ENCODE measurements at places on chromosomes 3 and 15.

DNA sequence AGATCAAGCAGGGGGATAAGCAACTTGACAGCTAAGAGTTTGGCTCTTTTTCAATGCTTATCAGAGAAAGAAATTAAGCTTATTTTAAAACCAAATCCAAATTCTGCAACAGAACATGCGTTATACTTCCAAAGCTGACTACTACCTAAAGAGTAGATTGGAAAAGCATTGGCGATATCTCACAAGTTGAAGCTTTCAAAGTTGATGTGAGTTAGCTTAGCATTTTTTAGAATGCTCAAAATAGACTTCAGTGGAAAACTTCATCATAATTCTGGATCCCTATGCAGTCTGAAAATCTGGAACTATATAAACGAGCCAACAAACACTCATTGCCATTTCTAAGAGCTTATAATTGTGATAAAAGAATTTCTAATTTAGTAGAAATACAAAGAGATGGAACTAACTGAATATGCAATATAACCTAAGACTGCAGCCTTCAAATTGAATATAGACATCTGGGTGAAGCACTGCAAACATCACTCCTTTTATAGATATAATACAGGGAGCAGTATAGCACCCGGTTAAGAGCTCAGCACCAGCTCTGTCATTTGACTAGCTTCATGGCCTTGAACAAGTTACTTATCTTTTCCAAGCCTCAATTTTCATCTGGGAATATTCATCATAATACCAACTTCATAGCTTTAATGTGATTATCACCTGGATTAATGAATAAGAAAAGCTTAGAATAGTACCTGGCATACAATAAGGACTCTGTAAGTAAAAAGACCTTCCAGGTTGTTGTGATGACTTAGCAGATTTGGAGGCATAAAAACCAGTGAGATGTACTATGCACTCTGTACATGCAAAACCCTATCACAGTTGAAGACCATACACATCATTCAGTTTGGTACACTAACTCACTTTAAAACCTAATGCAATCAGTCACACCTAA is 242.7 kb upstream of the TTC14 start:
- no peak for DNase-seq

DNA sequence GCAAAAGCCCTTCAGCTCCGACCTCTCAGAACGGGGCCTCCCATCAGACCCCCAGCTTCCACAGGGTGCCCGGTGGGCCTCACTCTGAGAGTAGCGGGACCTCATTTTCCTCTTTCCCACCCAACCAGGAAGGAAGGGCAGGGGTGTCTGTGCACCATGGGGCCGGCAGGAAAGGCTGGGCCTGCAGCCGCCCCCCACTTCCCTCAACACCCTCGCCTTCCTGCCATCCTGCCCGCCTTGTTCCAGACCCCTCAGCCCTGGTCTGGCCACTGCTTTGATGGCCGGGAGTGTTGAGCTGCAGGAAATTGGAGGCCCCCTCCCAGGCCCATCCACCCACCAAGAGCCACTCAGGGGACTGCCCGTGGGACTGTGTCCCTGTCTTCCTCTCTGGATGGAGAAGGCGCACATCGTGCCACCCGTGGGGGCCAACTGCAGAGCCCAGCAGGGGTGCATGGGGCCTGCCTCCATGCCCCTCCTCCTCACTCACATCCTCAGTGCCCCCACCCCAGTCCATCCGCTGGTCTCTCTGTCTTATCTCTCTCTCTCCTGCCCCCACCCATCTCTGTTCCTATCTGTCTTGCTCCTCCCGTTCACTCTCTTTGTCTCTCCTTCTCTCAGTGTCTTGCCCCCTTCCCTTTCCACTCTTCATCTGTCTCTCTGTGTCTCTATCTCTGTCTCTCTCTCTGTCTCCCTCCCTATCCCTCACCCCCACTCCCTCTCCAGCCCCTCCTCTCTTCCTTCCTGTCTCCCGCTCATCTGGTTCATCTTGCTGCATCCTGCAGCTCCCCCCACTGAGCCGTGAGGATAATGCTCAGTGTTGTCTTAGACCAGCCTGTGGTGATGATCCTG is 1.8 kb upstream of the PLXND1 start:
- DNase-seq = no peak

GRCh38 chr3:149449182-149449581 is 25.3 kb upstream of the TM4SF4 start:
- no peak for DNase-seq

GRCh38 chr15:93300796-93301195 is 211.8 kb upstream of the RGMA start:
- DNase-seq = no peak

DNA sequence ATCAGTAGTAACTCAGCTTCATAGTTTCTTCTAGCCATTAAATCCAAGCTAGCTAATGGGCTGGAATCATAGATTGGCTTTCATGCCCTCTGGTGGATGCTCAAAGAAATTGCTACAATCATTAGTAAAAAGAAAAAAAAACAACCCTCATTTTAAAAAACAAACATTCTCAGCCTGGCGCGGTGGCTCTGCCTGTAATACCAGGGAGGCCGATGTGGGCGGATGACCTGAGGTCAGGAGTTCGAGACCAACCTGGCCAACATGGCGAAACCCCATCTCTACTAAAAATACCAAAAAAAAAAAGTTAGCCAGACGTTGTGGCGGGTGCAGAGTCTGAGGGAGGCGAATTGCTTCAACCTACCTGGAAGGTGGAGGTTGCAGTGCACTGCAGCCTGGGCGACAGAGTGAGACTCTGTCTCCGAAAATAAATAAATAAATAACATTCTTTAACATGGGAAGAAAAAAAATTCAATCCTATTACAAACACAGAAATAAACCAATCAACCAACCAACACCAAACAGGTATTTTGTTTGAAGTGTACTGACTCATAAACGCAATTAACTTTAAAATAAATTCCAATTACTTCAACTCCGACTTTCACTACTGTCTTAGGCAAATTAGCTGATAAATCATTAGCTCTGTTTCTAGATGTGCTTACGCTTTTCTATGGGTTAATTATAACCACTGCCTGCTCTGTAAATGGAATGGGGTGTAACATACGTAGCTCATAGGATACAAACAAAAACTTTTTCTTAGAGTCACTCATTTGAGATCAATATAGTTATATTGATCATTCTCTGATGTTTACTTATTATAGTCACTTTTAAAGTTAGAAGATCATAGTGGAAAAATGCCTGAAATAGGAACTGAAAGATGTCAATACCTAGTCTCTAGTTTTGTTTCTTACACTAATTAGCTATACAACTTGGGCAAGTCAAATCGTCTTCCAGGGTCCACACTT is 24.9 kb downstream of the TMEM207 start:
- DNase-seq = no peak

DNA sequence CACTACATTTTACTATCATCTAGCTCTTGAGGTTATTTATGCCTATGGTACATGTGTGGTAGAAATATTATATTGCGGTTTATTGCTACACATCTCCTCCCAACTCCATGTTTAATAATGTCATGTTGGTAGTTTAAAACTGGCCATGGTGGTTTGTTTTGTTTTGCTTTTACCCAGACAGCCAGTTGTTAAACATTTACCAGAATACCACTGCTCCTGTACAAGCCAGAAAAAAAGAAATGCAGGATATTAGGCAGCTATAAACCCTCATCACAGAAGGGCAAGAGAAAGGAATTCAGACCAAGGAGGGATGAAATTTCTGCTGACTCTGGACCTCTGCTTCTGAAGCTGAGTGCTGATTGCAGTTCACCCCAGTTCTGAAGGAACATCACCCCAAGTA is 451.8 kb upstream of the IL12A start:
- no peak for DNase-seq

- no peak for DNase-seq
Observed at GRCh38 chr3:111714305-111714704, 119.2 kb upstream of the ZBED2 start.

GRCh38 chr3:187641320-187642016 is 28.7 kb downstream of the SST start:
- DNase-seq = no peak

GRCh38 chr3:30458376-30459171 is 147.8 kb upstream of the TGFBR2 start:
- no peak for DNase-seq

GRCh38 chr3:97010881-97011657 is 196.7 kb downstream of the EPHA6 start:
- DNase-seq = no peak

DNA sequence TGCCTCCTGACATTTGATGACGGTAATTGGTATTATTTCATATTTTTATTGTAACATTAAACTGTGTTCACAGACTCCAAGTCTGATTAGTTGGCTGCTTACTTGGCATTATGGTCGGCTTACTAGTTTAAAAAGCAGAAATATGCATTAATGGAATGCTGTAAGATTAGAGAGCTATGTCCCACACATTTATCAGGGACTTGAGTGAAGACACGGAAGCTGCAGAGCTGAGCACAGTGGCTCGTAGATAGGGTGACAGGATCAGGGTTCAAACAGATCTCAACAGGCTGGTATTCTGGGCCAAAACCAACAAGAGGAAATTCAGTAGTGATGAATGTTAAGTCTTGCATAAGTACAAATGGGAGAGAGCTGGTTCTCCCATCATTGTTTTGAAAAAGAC is 113.8 kb downstream of the ADAMTSL3 start:
- DNase-seq = no peak

DNA sequence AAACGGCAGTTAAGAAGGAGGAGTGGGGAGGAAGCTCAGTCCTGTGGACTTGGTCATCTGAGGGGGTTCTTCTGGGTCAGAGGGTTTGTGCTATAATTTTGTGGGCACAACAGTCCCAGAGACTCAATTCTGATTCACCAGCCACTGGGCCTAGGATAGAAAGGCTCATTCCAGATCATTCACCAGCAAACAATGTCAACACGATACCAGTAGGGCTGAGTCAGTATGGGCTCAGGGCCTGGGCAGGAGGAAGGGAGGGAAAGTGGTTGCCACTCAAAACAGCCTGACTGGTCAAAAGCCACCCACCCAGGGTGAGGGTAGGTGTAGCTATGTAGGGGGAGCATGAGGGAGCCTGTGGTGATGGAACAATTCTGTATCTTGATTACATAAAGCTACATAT is 86.9 kb upstream of the MEX3B start:
- DNase-seq = no peak

GRCh38 chr3:114079761-114080160 is 23.2 kb downstream of the QTRT2 start:
- DNase-seq = no peak

- DNase-seq = no peak
Observed at GRCh38 chr3:157127831-157128767, 31.8 kb downstream of the CCNL1 start.

DNA sequence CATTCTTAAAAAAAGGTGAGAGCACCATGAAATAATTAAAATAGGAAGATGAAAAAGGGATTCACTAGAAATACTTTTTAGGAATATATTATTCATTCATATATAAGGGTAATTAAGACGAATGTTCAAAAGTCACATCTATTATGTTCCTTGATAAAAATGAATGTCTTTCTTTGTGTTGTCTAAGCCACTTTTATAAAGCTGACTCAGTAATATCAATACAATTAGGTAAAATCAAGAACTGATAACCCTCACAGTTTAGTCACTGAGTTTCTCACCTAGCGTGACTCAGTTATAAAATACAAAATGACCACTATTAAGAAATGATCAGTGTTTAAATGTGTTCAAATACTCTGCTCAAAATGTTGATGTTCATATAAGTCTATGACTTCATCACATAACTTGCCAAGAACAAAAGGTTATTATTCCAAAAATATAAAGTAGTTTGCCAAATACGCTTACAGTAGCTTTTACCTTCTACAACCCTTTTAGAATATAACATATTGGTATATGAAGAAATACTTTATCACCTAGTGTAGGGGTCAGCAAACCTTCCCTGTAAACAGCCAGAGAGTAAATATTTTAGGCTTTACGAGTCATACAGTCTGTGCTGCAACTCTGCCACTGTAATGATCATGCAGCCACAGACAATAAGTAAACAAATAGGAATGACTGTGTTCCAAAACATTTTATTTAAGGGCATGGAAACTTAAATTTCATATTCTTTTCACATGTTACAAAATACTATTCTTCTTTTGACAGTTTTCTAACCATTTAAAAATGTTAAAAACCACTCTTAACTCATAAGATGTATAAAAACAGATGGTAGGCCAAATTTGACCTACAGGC is 369.8 kb downstream of the TBC1D5 start:
- DNase-seq = no peak
